ENCODE measurements at places on chromosomes 11 and 22. TPM values are rescaled to one million over a fixed set of nuclear protein-coding genes. Genes with fewer than 3 reads are reported as not detected.

FGF3 gene
- total RNA-seq, result not detected

DEFB131B gene
- total RNA-seq, result not detected

CLDN5 gene
- 465 TPM for total RNA-seq

OR8I2 gene
- total RNA-seq, result not detected

APOL1 gene
- total RNA-seq, result 1.5 TPM

SCO2 gene
- total RNA-seq, result 2.0 TPM

MPPED2 gene
- 0.22 TPM for total RNA-seq

REXO2 gene
- total RNA-seq, result 165 TPM

MMP12 gene
- total RNA-seq, result not detected

POU2AF1 gene
- total RNA-seq, result not detected

INSC gene
- 0.09 TPM for total RNA-seq
